ENCODE measurements at places on chromosomes 11 and 22.
A peak's percentile ranks its signal among the peaks of the same experiment; 100 is the strongest.

GRCh38 chr11:107043242-107044006, 25.1 kb upstream of the GUCY1A2 start:
- DNase-seq, result no peak

GRCh38 chr22:36348760-36349159, 39.0 kb downstream of the MYH9 start:
- no peak for DNase-seq

DNA sequence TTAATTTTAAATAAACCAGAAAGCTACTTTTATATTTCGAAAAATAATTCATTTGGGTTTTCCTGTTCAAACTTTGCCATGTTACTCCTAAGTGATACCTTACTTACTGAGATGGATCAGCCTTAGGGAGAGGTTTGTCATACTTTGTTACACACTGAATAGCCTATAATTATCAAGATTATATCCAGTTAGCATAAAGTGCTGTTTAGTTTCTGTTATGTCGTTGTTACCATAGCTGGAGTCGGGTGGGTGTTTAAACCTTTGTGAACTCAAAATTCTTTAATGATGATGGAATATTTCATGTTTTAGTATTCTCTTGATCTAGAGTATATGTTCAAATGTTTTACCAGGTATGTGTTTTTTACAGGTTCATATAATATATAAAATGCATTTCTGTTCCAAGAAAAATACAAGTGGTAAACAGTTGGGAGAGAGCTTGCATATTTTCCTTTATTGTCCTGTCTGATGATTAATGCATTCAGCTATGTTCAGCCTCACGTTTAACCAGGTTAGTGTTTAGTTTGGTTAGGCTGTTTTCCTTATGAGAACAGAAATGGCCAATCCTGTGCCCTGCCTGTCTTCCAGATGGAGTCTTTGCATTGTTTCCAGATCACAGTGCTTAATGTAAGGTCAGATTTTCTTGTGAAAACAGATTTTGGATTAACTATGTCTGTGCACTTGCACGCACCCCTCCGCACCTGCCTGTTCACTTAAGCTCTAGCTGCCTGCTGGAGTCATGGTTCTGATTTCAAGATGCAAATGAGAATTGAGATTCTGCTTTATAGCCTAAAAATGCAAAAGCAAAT, 105.6 kb downstream of the ATXN10 start:
- no peak for DNase-seq

- no peak for DNase-seq
These were observed 180.6 kb upstream of the ARHGAP20 start for GRCh38 chr11:110892741-110893285.

DNA sequence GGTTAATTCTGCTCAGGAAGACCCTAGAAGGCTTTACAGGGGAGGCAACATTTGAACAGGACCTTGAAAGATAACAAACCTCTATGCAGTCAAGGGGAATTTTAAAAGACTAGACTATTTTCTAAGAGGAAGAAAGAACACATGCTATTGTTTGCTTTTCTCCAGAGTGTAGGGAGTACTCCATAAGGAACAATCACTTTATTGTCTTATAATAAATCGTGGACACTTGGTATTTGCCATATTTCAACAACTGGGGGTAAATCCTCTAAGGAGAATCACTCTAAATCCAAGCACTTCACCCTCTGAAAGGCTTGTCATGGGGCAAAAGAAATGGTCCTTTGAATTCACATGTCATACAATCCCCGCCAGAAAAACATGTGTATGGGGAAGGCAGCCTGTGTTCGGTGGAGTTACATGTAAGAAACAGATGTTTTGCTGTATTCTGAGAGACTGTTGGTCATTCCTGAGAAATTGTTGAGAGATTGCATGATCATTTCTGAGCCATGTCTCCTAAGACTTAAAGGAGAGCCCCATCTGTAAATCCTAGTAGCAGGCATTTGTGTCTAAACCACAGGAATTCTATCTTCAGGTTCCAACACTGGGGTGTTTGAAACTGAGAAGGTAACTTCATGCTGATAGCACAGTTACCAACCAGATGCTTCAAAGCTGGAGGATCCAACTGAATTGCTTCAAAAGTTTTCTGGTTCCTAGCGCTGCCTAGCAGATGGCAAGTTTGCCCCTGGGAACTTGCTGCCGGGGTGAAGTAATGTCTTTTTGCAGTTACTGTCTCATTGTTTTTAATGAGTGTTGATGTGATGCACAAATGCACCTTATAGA, 66.8 kb downstream of the FZD4 start:
- DNase-seq, result no peak

- no peak for DNase-seq
These were observed 14.1 kb upstream of the RASL10A start for GRCh38 chr22:29329581-29329980.

- DNase-seq, result no peak
These were observed 15.1 kb upstream of the CABP7 start for GRCh38 chr22:29704528-29705285.

DNA sequence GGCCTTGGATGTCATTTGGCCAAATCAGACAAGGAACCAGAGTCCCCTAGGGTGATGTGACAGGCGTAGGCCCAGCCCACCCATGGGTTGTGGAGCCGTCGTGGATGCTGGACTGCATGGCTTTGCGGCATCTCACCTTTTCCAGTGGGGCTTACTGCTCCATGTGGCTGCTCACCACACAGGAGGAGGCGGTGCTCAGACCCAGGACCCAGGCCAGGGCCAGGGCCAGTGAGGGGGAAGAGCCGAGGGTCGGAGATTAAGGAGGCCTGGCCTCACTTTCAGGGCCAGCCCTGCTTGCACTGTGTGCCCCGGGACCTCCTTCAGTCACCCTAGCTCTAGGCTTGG, 105.6 kb downstream of the ST3GAL4 start:
- DNase-seq, result no peak

DNA sequence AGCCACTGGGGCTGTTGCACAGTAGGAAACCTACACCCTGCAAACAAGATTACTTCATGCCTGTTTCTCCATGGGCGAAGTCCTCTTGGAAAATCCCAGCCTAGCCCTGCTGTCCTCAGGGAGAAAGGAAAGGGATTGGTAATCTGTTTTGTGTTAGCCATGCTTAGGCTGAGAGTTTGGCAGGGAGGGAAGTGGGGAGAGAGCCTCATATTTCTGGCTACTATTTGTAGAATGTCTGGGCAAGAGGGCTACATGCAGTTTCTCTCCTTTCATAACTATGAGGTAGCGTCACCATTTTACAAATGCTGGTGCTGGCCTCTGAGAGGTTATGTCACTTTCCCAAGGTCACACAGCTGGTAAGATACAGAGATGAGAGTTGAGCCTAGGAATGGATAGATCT, 737 bp upstream of the MFRP start:
- DNase-seq, result no peak

GRCh38 chr11:69931060-69931910, 112.1 kb upstream of the FGF3 start:
- DNase-seq, result no peak

DNA sequence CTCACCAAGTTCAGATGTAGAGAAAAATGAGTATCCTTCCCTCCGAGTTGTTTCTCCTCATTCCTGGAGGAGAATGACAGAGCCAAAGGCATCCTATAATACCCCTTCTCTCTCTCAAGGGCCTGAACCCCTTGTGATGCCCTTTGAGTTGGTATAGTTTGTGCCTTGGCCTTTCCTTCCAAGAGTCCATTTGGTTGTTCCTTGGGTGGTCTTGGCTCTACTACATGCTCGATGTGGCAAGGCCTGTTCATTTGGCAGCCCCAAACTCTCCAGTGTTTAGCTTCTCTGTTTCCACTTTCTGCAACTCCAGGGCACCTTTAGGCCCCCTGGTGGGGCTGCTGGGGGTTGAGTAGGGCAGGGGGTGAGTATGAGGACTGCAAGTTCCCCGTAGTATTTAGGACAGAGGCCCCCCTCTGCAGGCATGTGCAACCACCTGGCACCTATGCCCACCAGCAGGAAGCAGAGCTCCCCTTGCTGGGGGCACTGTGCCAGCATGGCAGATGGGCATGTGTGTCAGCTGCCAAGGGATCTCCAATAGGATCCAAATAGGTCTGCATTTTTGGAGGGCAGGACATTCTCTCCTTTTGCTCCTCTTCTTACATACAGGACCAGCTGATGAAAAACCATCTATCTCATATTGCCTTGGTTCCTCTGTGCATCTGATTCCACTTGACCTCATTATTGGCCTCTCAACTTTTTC, 217.2 kb upstream of the CADM1 start:
- DNase-seq, result no peak

GRCh38 chr11:255176-255575, 18.4 kb downstream of the PSMD13 start:
- DNase-seq, result no peak

DNA sequence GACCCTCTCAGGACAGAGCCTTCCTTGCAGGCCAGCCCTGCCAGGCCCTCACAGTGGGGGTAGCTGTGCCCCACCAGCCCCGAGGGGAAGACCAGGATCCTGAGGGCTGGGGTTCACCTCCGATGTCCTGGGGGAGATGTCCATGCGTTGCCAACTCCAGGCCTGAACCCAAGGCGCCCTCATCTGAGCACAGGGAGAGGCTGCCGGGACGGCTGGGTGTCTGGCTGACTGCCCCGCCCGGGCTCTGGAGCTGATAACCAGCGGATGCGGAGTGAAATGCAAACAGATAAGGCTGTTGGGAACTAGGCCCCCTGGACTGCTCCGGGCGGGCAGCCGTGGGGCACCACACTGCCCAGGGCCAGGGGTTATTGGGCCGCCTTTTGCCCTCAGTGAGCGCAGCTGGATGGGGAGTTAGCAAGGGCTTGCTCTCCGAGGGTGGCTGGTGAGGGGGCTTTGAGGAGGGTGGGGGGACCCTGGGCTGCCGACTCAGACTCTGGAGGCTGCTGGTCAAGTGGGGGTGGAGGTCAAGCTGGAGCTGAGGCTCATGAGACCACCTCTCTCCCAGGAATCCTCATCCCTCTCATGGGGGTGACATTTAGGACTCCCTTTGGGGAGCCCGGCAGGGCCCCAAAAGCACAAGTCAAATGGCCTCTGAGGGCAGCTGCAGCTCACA, 5.6 kb upstream of the MUC6 start:
- DNase-seq, result no peak

- DNase-seq, result no peak
These were observed 53.6 kb upstream of the LYVE1 start for GRCh38 chr11:10622108-10622507.

- peak; percentile 56 for DNase-seq
These were observed 37.3 kb upstream of the XBP1 start for GRCh38 chr22:28837640-28838039.

DNA sequence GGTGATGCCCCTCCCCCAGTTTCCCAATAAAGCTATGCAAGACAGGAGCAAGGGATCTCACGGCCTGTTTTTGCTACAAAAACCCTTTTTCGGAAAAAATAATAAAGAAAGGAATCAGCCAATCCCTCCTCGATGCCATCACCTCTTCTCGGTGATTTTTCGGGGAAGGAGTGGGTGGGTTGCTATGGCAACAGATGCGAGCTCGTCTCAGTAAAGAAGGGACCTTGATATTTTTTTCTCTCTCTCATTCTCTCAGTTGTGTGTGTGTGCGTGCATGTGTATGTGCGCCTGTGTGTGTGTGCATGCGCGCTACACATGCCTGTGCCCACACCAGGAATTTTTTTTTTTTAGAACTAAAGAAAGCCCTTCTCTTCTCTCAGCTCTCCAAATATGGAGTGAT, 3.8 kb upstream of the NPAS4 start:
- DNase-seq, result no peak

DNA sequence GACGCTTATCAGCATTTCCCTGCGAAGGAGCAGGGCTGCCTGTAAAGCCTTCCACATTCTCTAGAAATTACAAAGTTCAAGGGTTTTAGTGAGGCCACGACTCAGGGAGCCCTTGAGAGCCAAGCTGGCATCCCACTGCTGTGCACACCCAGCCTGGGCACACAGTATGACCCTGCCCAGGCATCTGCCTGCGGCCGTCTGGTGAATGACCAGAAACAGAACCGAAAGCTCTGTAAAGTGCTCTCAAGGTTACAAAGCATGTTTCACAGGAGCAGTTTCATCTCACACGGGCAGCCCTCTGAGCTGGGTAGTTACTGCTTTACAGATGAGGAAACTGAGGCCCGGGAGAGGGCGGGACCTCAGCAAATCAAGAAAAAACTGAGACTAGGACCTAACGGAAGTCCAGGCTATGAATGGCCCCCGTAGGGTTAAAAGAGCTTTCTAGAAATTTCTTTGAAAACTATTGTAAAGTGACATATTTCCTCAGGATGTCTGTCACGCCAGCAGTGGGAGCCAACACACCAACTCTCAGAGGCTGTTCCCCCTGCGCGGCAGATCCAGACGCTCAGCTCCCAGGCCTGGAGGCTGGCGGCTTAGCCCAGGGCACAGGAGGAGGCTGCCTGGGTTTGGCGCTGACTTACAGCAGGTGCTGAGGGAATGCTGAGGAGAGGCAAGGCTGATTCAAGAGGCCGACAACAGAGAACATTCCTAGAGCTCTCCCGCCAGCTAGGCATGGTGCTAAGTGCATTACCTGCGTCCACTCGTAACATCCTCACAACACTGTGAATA, 7.7 kb upstream of the TCF20 start:
- peak; percentile 81 for DNase-seq

DNA sequence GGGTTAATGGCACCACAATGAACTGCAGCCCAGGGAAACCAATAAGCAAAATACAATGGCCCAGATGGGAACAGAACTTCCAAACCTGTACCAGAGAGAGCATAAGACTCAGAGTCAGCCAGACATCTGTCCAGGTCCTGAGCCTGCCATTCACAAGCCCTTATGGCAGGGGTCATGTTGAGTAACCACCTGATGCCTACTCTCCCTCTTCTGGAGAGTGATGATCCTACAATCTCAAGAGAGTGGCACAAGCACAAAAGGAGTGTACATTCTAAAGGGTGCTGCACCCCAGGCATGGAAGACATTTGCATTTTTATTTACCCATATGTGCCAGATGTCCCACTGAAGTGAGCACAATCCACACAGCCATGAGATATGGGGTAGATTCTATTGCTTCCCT, 10.6 kb downstream of the TENM4 start:
- DNase-seq, result no peak

DNA sequence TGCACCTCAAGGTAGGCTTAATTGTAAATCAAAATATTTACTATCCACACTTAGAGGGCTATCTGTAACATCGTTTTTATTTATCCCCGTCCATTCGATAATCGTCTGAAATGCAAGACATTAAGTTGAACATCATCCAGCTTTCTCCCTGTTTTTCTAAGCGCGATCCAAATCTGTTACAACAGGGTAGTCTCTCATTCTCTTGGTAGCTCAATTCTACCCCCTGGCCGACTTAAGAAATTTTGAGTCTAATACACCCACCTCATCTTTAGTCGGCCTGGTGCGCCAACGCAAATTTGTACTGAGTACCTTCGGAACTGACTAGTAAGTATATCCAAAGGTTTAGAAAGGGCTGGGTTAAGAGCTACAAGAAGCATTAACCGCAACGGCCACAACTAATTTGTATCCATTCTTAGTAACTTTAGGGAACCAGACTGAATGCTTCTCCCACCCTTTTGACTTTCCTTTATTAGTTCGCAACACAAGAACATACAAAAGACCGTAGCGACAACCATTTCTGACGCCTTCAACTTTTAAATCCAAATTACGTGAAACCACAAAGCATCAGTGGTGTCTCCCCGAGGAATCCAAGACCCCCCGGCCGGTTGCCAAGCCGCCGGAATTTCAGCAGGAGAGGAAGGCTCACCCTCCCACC, 1.0 kb upstream of the ZNF143 start:
- no peak for DNase-seq

GRCh38 chr11:34104680-34105078, 750 bp upstream of the NAT10 start:
- no peak for DNase-seq

- DNase-seq, result no peak
These were observed 10.9 kb downstream of the SMC1B start for GRCh38 chr22:45402466-45402985.

- DNase-seq, result peak; percentile 4
These were observed 377.6 kb downstream of the DCDC1 start for GRCh38 chr11:30991802-30992512.

Measured in ELF-1 (cell line).